ENCODE measurements at places on chromosomes 16 and 17.
A peak's percentile ranks its signal among the peaks of the same experiment; 100 is the strongest.

GRCh38 chr16:67019171-67019570, 9.8 kb upstream of the CBFB start:
- DNase-seq: no peak

DNA sequence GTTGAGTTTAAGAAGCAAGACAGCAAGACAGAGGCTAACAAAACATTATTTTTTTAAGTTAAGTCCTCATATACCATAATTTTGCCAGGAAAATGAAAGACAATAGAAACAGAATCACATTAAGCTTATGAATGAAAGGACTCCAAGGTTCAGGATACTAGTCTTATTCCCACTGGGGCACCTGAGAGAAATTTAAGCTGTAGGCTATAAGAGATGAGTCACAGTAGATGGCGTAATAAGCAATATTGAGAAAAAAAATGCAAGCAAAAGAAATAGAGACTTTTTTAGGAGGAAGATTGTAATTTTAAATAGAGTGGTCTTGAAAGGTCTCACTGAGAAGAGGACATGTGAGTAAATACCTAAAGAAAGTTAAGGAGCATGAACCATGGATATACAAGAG, 57.1 kb upstream of the KIF2B start:
- DNase-seq: no peak

- peak; percentile 48 for DNase-seq
These were observed 7.1 kb upstream of the IL32 start for GRCh38 chr16:3058139-3059030.

GRCh38 chr16:81810894-81811538, 31.9 kb downstream of the PLCG2 start:
- DNase-seq: no peak

GRCh38 chr17:39921323-39921722, 2.9 kb upstream of the GSDMB start:
- DNase-seq: no peak

DNA sequence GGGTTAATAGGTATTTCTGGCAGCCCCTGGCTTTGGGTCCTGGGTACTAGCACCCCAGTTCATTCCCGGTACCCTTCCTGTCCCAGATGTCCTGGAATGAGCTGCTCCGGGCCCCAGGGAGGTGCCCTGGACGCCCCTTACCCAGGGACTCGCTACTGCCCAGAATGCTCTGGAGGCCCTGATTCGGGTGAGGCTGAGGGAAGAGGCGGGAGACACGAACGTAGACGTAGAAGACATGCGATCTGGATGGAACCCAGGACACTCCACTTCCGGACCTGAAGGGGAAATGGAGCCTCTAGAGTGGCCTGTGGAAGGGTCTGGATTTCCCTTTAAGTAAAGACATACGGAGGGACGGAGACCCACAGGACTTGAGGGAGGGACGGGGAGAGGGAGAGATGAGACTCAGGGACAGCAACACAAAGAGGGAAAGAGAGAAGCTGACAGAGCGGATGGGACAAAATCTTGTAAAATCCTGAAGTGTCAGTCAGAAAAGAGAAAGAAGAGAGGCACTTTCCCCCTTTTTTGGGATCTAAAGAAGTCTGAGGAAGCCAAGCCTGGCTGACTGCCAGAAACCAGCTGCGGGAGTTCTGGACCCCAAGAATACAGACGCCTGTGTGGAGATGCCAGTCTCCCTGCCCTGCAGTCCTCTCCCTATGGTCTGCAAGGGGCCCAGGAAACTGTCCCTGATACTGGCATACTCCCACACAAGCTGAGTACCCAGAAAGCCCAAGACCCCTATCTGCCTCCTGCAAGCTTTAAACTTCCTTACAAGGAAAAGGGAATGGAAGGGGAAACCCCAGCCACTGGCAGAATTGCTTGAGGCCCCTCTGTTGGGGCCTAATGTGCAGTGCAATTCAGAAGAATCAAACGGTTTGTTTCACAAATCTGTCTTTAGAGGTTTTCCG, 1.0 kb upstream of the HOXB13 start:
- no peak for DNase-seq

- DNase-seq: no peak
These were observed 18.6 kb upstream of the RNPS1 start for GRCh38 chr16:2286550-2286949.

DNA sequence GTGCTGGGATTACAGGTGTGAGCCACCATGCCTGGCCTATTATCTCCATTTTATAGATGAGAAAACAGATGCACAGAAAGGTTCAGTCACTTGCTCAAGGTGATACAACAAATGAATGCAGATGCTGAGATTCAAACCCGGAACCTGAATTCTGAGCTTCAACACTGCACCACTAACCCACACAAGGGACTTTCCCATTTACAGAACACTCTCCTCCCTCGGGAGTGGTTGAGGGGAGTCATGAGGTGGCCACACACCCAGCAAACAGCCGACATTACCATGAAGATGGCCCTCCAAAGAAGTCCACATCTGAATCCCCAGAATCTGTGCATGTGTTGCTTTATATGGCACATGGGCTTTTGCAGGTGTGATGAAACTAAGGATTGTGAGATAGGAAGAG, 9.1 kb downstream of the BCL7C start:
- DNase-seq: no peak

GRCh38 chr16:9072806-9073341, 18.6 kb upstream of the HAPSTR1 start:
- no peak for DNase-seq

DNA sequence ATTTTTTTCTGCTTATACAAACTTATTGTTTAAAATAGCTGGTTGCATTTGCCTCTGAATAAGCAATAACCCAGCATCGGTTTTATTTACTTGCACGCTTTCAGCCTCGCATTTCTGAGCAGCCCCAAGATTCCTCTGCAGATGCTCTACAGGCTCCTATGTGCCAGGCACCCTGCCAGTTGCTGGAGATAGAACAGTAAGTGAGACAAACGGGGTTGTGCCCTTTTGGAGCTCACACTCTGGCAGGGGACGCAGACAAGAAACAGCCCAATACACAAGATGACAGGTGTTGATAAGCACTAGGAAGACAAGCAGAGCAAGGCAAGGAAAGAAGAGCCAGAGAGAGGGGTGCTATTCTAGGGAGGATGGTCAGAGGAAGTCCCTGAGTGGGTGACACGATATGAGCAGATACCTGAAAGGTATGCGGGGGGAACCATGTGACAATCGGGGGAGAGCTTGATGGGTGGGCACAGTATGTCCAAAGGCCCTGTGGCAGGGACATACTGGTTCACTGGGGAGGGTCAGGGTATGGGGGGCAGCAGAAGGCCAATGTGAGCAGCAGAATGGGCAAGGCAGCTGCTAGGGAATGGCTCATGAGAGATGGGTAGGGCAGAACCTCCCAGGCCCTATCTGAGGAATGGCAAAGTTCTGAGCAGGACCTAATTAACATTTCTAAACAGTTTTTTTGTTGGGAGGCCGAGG, 18.7 kb upstream of the ADORA2B start:
- DNase-seq: no peak

- DNase-seq: no peak
These were observed 41.3 kb upstream of the SLC38A10 start for GRCh38 chr17:81336296-81336929.

Data from CD4-positive, alpha-beta memory T cell (primary cell).